ENCODE measurements at places on chromosomes 5 and 9.

- DNase-seq = no peak
Measured at GRCh38 chr5:160088805-160089204, 30.4 kb downstream of the PWWP2A start.

DNA sequence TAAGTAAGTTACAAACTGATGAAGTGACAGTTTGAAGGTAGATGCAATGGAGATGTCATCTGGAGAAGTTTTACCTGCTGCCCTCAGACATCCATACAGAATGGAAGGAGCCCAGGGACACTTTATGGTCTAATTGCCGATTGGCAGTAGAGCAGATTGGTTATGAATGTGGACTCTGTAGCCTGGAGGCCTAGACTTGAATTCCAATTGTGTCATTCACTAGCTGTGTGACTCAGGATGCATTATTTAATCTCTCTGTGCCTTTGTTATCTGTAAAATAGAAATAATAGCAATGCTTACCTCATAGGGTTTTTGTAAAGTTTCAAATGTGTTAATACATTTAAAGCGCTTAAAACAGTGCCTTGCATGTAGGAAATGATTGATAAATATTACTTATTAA is 5.2 kb upstream of the TCERG1 start:
- DNase-seq = no peak

GRCh38 chr9:86942281-86943200 is 4.8 kb downstream of the GAS1 start:
- DNase-seq = no peak

DNA sequence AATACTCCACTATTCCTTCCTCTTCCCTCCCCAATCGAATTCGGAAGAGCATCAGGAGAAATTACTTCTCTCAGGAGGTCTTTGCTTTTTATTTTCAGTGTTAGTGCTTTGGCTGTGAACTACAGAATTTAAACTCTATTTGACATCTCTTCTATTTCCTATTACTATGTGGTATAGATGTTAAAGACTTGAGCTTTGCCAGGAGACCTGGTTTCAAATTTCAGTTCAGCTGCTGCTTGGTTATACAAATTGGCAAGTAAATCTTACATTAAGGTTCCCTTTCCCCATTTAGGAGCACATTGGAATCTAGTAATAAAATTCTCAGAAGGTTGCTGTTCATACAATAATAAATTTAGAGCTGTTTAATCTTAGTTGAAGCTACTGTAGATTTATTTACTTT is 13.1 kb downstream of the UHRF2 start:
- no peak for DNase-seq

- no peak for DNase-seq
Measured at GRCh38 chr5:178866946-178867345, 7.2 kb downstream of the ZNF354B start.

DNA sequence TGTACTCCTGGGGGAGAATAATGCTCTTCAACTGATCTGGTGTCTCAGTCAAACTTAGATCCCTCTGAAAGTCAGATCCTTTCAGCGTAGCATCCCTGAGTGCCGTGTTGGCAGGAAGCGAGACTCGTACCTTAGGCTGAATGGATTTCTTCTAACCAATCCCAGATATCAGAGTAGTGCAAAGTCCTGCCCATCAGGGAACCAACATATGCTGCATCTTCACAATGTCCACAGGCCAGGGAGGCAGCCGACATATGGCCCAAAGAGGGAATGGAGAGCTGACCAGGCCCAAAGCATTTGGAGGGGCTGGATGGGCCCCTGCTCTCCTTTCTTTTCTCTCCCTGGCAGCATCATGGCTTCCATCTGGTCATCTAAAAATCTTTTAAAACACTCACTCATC is 497.0 kb upstream of the DAP start:
- DNase-seq = no peak

DNA sequence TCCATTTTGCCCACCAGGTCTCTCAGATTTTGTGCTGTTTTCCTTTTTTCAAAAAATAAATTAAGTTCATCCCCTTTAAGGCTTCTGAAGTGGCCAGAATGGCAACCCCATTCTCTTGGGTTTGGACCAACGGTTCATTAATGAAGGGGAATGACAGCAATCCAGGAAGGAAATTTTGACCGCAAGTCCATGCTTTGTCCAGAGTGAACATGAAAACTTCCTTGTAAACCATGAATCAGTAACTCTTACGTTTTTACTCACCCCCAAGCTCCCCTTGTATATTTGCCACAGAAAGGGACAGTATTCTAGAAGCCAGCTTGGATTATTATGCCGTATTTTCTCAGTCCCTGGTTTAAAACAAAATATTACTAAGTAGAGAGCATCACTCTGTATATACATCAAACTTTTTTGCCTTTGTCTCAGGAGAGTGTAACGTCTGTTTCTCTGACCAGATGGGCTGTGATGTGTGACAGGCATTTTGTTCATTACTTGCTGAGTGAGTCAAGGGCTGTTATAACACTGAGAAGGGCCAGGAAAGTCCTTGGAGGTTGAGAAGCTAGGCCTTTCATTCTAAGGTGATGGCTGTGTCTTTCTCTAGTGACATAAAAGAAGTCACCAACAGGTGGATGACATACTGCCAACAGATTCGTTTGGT is 148.2 kb downstream of the SMARCA2 start:
- no peak for DNase-seq

DNA sequence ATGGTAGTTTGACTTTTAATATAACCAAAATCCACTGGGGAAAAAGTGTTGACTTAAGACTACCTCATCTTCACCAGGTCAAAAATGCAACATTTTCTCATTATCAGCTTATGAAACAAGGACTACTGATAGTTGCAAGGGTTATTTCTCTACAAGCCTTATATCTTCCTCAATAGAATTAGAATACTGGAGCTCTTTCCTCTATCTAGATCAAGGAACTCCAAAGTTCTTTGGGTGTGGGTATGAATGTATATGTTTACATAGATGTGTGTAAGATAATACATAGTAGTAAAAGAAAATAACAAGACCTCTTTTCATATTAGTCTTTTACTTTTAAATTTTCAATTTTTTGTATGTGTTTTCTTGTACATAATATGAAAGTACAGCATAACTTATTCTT is 244.5 kb downstream of the MLLT3 start:
- no peak for DNase-seq

- DNase-seq = no peak
Measured at GRCh38 chr9:438066-438465, 223.4 kb downstream of the DOCK8 start.

- DNase-seq = no peak
Measured at GRCh38 chr9:132534832-132535231, 47.6 kb upstream of the BARHL1 start.

- DNase-seq = no peak
Measured at GRCh38 chr9:21993893-21994555, at the start of gene CDKN2A. CDKN2A (minus strand) TSS chr9:21994392.
